SW 1271 (cell line): ENCODE measurements at places on chromosomes 5 and 9.

- no peak for DNase-seq
These were observed 130.6 kb downstream of the CACNA1B start for GRCh38 chr9:138007918-138008841.

GRCh38 chr9:136539427-136540421, 6.1 kb downstream of the NOTCH1 start:
- DNase-seq: no peak

DNA sequence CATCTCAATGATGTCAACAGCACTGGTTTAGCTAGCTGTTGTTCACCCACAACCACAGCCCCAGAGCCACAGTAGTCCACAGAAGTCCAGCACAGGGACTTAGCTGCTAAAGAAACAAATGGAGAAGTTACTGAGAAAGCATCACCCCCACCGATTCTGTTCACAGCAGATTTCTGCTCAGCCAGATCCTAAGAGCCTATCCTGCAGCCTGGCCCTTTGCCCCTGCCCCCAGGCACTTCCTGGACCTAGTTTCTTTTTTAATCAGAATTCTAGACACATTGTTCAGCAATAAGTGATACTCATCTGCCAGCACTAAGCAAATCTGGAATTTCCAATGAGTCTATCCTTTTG, 7.4 kb downstream of the B4GALT1 start:
- DNase-seq: no peak

GRCh38 chr9:127201071-127201541, 63.5 kb upstream of the GARNL3 start:
- no peak for DNase-seq

DNA sequence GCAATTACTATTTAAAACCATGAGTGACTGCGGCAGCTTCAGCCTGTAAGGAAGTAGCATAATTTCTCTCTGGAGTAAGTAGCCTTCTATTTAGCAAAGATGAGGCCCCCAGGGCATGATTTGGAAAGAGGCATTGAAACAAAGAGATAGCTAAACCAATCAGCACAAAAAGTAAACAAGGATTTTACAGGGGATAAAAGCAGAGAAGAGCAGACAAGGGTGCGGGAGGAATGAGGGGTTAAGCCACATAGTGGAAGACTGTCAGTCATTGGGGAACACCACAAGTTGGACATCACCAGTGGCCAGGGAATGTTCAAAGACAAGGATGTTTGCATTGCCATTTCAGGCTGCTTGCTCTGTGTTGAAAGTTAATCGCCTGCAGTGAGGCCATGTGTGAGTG, 24.0 kb upstream of the C5orf63 start:
- no peak for DNase-seq

DNA sequence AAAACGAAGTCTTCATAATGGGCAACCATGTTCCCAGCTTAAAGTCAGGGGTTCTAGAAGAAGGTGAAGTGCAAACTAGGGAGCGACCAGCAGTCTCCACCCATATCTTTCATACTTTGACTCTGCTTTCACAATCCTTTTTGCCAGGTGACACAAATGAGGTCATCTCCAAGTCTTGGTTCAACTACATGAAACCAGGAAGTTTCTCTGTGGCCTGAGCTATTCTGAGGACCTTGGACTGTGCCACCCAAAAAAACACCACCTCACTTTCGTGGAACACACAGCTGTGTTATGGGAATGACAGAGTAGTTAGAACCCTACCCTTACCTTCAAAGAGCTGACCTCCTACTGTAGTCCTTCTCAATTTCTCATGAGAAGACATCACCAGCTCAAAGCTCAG, 309.2 kb downstream of the AGTPBP1 start:
- no peak for DNase-seq

DNA sequence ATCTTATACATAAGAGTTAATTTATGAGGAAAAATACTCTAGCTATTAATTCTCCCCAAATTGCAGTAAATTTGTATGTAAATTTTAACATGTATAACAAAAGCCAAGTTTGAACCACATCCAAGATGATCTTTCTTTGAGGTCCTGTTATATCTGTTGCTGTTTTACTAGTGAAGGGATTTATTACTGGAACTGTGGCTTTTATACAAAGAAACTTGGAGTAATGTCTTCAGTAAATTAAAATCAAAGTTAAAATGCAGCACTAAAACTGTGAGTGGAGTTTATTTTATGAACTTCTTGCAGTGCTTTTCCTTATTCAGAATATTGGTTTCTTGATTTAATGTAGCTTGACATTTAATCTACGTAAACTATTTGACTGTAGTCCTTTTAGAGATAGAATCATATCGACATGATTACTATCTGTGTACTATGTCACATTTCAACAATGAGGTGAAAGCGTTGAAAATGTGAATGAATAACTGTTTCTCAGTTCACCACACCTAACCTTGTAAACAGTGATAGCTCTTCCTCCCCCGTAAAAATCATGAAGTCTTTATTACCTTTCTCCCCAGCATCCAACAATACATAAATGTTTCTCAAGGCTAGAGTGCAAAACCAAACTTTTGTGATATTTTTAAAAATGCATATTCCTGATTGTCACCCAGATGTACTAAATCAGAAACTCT, 53.2 kb upstream of the ISOC1 start:
- no peak for DNase-seq

- no peak for DNase-seq
These were observed 36.0 kb downstream of the ANP32B start for GRCh38 chr9:98019098-98019497.

DNA sequence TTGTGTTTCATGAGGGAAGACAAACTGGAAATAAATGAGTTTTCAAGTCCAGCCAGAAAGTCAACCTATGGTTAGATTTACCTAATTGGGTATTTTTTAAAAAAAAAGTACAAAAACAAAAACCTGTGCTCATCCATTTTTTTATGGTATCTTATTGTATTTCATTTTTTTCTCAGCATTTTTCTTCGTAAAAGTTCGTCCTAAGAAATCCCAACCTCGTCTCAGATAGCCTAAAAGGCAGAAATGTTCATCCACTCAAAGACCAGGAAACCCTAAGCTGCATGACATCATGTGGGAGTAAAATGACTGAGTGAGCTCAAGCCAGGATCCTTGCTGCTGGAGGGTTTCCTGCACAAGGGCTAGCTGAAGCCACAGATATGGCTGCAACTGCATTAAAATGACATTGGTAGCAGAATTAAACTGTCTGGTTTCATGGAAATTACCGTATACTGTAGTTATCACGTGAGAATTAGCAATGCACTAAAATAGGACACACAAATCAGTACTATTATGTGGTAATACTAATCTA, 70.4 kb downstream of the NFIB start:
- DNase-seq: no peak

- no peak for DNase-seq
These were observed 177.6 kb upstream of the PANK3 start for GRCh38 chr5:168756453-168757391.

- no peak for DNase-seq
These were observed 28.4 kb upstream of the SHC3 start for GRCh38 chr9:89207026-89207425.

- no peak for DNase-seq
These were observed 29.7 kb upstream of the TDRD7 start for GRCh38 chr9:97382099-97382718.

DNA sequence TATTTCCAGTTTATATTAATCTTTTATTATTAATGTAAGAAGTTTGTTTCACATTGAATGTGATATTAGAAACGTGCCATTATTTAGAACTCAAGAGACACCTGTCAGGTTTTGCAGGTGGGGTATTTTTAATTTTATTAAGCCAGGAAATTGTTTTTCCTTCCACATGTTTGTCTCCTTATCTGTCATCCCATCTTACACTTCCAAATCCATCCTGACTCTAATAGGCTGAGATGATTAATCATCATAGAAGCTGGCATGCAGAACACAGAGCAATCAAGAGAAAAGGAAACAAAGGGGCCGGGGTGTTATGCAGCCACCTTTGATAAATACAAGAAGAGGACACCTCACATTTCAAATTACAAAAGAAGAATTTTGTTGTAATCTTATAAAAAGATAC, 506.5 kb downstream of the ISL1 start:
- DNase-seq: no peak

GRCh38 chr9:79610019-79610631, 38.4 kb downstream of the TLE4 start:
- no peak for DNase-seq

- no peak for DNase-seq
These were observed 2.7 kb downstream of the GRM6 start for GRCh38 chr5:178992291-178992895.

GRCh38 chr5:43993634-43994351, 390.8 kb downstream of the NNT start:
- no peak for DNase-seq

DNA sequence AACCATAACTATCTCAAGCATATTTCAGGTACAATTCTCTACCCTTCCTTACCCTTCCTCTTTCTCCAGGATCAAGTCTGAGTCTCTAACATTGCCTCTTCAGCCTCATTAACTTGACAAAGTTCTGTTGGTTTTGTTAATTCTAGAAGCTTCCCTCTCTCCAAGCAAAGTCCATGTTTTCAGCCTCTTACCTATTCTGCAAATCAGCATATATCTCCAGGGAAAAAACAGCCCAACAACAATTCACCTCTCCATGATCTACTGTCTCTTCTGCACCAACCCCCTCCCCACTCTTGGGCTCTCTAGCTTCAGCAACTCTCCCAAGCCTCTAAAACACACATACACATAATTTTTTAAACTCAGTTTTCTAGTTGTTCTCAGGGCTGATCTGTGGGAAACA, 72.2 kb downstream of the LIX1 start:
- DNase-seq: no peak
